Amniotic epithelial cell (primary cell): ENCODE measurements at places on chromosomes 2 and 18.

- no peak for DNase-seq
These were observed 79.4 kb downstream of the GFPT1 start for GRCh38 chr2:69307579-69308064.

GRCh38 chr2:8692783-8693156 is 10.9 kb downstream of the ID2 start:
- DNase-seq, result no peak

GRCh38 chr2:9586465-9586864 is 30.8 kb upstream of the ADAM17 start:
- no peak for DNase-seq

GRCh38 chr2:81324046-81324445 is 1019.5 kb upstream of the LRRTM1 start:
- DNase-seq, result peak; percentile 3

GRCh38 chr2:207830778-207831438 is 61.2 kb upstream of the FZD5 start:
- no peak for DNase-seq

DNA sequence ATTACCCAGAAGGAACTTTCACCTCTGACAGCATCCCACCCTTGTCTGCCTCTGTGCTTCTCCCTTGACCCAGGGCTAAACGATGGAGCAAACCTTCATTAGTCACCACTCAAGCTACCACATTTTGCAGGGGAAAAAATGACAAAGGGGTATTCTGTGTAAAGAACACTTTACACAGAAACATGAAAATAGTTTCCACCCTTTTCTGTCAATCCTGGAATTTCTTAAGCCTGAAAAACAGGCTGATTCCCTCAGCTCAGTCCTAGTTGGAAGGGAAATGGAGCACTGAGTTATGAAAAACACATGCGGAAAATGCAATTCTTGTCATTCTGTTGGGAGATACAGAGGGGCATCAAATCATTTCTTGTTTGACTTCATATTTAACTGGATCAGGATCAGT is 175.0 kb upstream of the HNRNPA3 start:
- DNase-seq, result no peak

GRCh38 chr2:241686324-241686649 is 328 bp downstream of the DTYMK start:
- DNase-seq, result no peak

- DNase-seq, result peak; percentile 70
These were observed 686 bp downstream of the UBXN4 start for GRCh38 chr2:135742325-135742757.

DNA sequence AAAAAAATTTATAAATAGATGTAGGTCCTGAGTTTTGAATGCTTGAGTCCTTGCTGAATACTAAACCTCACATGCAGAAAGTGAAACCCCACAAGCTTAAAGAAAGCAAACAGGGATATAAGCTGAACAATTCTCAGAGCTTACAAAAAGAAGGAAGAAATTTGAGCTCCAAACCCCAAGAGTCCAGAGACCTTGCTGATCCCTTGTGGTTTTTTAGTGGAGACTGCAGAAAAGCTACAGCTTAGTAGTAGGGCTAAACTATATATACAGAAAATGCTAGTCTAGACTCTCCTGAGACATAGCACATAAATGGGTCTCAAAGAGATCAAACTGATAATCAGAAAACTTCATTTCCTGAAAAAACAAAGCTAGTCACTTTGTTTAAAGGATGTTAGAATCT is 1548.1 kb upstream of the ZEB2 start:
- no peak for DNase-seq
